ENCODE measurements at places on chromosomes 16 and 17.
A peak's percentile ranks its signal among the peaks of the same experiment; 100 is the strongest.

- DNase-seq = no peak
Measured at GRCh38 chr17:61122326-61122913, 277.2 kb upstream of the TBX2 start.

DNA sequence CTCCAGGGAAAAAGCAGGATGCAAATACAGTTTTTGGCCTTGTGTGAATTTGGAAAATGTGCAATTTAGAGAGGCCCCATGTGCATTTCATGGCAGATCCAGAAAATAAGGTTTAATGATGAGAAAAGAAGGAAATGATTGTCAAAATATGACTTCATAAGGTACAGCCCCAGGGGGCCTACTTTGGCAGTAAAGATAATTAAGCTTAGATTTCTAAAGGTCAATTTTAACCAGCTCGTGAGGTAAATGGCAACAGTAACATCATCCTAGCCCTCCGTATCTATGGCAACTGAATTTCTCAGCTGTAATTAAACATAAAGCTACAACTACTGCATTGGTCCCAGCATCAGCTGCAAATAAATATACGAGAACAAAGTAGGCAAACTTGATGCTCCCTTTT is 30.0 kb upstream of the PRSS54 start:
- DNase-seq = no peak

GRCh38 chr16:1655269-1655807 is 22.7 kb upstream of the JPT2 start:
- no peak for DNase-seq

- no peak for DNase-seq
Measured at GRCh38 chr17:47643116-47643515, 6.6 kb upstream of the KPNB1 start.

GRCh38 chr16:89442990-89443726 is 47.2 kb downstream of the ANKRD11 start:
- DNase-seq = peak; percentile 64

- DNase-seq = peak; percentile 32
Measured at GRCh38 chr16:75927810-75928209, 201.5 kb upstream of the CPHXL start.

GRCh38 chr16:89565506-89566372 is 5.3 kb downstream of the RPL13 start:
- peak; percentile 45 for DNase-seq

GRCh38 chr16:12513076-12513790 is 290.5 kb downstream of the CPPED1 start:
- no peak for DNase-seq

DNA sequence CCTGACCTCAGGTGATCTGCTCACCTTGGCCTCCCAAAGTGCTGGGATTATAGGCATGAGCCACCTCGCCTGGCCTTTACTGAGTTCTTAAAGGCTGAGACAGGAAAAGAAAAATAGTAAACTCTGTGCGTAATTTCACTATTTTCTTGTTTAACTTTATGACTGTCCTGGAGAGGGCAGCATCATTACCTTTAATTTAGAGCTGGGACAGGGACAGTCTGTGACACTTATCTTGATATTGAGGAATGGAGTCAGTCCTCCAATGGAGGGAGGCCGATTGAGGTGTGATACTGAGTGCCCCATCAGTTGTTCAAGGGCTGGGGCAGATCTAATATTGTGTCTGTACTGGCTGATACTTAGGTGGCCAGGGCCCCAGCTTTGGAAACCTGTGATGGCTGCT is 21.5 kb upstream of the SPN start:
- DNase-seq = peak; percentile 44

DNA sequence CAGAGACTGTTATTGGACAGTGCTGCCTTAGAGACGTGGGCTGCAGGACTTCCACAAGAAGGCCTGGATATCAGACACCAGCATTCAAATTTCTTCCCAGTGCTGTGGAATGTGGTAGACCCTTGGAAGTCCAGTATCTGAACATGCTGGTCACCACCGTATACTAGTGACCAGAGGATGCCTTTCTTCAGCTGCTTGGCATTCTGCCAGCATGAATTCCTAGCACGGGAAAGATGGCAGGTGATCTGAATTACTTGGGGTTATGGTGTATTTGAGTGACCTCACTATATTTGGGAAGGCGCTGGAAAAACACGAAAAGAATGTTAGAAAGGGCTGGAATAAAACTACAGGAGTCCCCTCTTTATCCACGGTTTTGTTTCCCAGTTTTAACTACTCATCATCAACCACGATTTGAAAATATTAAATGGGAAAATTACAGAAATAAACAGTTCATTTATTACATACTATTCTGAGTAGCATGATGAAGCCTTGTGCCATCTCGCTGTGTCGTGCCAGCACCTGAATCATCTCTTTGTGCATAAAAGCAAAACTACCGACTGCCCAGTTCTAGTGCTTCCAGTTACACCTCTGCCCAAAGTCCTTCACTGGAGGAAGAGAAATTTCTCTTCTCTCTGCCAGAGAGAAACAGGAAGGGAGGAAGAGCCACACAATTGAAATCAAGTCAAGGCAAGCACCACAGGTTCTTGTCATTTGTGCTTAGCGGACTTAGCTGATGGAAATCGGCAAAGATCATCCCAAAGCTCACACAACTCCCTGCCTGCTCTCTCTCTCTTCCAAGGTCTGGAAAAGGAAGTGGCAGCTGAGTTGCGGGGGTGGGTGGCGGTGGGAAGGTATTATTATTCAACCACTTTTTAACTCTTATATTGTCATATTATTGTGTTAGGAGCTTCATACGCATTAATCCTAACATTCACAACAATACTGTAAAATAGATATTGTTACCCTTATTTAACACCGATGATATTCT is 1.4 kb upstream of the CHST4 start:
- no peak for DNase-seq

DNA sequence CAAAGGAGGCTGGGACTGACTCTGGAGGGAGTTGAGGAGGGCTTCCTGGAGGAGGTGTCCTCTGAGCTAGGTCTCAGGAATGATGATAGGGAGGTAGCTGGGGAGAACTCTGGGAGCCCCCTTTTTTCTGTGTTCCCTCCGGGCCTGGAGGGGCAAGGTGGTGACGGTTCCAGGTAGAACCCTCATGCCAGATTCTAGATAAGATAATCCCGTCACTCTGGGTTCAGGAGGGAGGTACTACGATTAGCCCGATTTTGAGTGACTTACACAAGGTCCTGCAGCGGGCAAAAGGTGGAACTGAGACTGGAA is 18.7 kb upstream of the ADGRG3 start:
- no peak for DNase-seq

GRCh38 chr17:31496097-31496496 is 104.6 kb downstream of the RAB11FIP4 start:
- DNase-seq = no peak

DNA sequence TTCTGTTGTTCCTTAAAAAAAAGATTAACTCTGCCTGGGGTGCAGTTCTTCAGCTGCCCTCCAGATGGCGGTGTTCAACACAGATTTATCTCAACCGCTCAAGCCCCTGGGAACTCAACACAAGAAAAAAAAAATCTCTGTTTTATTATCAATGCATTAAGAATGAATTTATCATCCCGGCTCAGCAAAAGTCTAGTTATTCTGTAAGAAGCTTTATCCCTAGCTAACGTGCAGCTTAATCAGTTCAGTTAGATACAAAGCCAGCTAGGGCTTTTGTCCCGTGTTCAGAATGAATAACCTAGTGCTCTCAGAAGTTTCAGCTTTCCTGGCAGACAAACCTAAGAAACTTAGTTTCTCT is 475.9 kb upstream of the CCL2 start:
- DNase-seq = peak; percentile 83

DNA sequence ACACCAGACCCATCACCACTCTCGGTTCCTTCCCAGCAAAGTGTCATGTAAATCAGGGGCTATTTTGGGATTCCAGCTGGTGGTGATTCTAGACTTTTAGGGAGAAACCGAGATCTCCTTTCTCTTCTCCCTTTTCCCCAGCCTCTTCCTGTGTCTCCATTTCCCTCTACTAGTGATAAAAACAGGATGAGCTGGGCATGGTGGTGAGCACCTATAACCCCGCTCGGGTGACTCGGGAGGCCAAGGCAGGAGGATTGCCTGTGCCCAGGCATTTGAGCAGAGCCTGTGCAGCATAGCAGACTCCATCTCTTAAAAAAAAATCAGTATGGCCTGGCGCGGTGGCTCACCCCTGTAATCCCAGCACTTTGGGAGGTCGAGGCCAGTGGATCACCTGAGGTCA is 6.1 kb downstream of the TBX21 start:
- DNase-seq = no peak

- DNase-seq = peak; percentile 23
Measured at GRCh38 chr16:30526137-30526822, at the start of gene ZNF768. TSS of gene ZNF768 (minus strand) at chr16:30526566. CDS start at chr16:30526413, 153 bp downstream.

GRCh38 chr17:2174468-2175293 is 119.8 kb downstream of the HIC1 start:
- DNase-seq = peak; percentile 99

DNA sequence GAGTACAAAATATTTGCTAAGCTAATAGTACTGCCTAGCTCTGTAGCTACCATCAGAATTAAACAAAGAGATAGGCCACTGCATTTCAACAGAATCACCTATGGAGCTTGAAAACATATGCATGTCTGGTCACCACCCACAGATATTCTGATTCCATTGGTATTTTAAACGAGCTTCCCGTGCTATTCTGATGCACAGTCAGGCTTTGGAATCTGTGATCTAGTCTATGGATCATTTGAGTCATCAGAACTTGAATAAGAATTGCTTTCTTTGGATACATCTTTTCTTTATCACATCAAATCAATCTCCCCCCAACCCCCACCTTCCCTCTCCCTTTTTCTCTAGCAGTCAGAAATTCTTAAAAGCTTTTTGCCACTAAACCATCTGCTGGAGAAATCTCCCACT is 124.7 kb downstream of the NPIPB5 start:
- DNase-seq = no peak

- DNase-seq = no peak
Measured at GRCh38 chr17:47935961-47936360, 5.4 kb upstream of the PNPO start.

GRCh38 chr16:12965274-12965804 is 63.9 kb downstream of the SHISA9 start:
- DNase-seq = no peak

DNA sequence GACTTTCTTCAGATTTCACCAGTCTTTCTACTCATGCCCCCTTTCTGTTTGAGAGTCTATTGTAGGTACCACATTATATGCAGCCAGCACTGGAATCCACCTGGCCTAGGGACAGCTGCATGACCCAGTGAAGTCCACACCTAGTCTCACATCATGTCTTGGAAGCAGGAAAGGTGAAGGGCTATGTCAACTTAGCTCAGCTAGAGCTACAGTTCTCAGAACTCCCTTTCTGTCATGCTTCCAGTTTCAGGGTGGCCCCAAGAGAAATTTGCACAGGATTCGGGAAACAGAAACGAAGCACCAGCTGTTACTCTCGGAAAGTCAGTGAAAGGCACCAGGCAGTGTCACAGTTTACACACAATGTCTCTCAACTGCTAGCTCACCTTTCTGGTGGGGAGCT is 51.6 kb upstream of the NLRP1 start:
- DNase-seq = no peak

GRCh38 chr17:64269687-64270649 is 6.9 kb upstream of the TEX2 start:
- DNase-seq = peak; percentile 27

GRCh38 chr16:80027007-80027965 is 426.7 kb upstream of the MAF start:
- peak; percentile 32 for DNase-seq

GRCh38 chr16:82011199-82011641 is at the start of gene SDR42E1:
TSS of gene SDR42E1 (minus strand) at chr16:82011470. CDS start at chr16:82000858, 10,612 bp downstream.
- DNase-seq = peak; percentile 42

DNA sequence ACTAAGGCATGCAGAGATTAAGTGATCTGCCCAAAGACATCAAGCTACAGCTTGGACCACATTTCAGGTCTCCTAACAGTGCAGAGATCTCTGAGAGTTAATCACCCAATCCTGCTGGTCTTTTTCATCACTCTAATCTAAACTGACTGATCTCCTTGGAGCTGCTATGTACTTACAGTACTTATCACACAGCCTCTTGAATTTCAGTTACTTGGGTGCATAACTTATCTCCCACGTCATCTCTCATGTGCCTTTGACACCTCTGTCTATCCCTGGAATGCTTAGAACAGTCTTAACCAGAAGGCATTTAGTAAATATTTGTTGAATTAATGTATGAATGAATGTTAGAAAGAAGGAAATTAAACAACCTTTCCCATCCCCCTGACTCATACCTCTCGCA is 139.0 kb downstream of the SNX11 start:
- DNase-seq = no peak

DNA sequence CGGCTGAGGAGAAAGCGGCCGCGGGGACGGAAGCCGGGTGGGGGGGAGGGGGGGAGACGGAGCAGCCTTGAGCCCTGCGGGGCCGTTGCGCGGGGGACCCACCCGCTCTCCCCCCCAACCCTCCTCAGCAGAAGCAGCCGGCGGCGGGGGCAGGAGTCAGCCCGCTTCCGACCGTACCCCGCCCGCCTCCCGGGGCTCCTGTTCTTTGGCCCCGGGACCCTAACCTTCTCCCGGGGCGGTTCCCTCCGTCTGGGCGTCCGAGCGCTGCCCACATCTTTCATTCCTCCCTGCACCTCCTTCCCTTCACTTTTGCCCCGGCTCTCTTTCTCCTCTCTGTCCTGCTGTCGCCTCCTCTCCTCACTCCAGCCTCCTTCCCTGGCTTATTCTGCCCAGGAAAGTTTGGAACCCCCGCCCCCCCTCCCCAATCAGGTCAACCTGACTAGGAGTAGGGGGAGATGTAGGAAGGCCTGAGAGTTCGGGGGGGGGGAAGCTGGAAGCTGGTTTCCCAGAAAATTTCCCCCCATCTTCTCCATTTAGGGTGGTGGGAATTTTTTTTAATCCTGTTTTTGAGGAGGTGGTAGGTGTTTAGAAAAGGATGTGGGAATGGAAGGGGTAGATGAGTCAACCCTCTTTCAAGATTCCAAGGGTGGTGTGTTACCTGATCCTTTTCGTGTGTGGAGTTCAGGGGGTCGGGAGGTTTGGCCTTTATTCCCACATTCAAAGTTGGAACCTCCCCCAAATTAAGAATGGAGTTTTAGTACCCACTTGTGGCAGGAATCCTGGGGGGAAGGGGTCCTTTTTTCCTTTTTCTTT is 427 bp upstream of the NLK start:
- DNase-seq = no peak

DNA sequence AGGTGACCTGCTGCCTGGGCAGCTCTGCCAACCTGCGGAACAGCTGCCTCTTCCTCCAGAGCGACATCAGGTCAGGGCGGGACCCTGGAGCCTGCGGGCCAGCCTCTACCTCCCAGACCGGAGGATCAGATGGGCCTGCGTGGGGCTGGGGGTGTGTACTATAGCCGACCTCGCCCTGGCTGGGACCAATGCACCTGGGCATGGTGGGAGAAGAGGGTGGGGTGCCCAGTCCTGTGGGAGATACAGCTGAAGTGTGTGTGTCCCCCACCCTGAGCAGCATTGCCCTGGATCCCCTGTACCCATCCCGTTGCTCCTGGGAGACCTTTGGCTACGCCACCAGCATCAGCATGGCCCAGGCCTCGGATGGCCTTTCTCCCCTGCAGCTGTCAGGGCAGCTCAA is 19.3 kb downstream of the CASKIN2 start:
- no peak for DNase-seq

- DNase-seq = no peak
Measured at GRCh38 chr17:46820592-46821450, 2.3 kb upstream of the WNT3 start.

Data from lung (tissue), 17 donors.